ENCODE measurements at places on chromosomes 5 and 9.
A peak's percentile ranks its signal among the peaks of the same experiment; 100 is the strongest.

GRCh38 chr5:42631241-42631640 lies 125.4 kb upstream of the CCDC152 start:
- no peak for DNase-seq

- DNase-seq, result peak; percentile 35
Observed at GRCh38 chr5:173618927-173619519, 2.6 kb upstream of the BOD1 start.

GRCh38 chr5:157993986-157994691 lies 135.2 kb upstream of the CLINT1 start:
- peak; percentile 42 for DNase-seq

- DNase-seq, result no peak
Observed at GRCh38 chr5:149724884-149725283, 5.2 kb upstream of the PPARGC1B start.

GRCh38 chr5:102754767-102755431 lies at the start of gene PAM:
TSS of gene PAM (plus strand) at chr5:102755305. CDS start at chr5:102866196, 110,891 bp downstream.
- peak; percentile 79 for DNase-seq

GRCh38 chr5:54329731-54330709 lies 19.6 kb upstream of the ARL15 start:
- DNase-seq, result no peak

- DNase-seq, result no peak
Observed at GRCh38 chr5:42587096-42587723, 164.0 kb downstream of the GHR start.

GRCh38 chr5:111116550-111116949 lies 24.4 kb downstream of the WDR36 start:
- no peak for DNase-seq

GRCh38 chr9:134243778-134244467 lies 79.6 kb upstream of the RNU6ATAC start:
- DNase-seq, result no peak

DNA sequence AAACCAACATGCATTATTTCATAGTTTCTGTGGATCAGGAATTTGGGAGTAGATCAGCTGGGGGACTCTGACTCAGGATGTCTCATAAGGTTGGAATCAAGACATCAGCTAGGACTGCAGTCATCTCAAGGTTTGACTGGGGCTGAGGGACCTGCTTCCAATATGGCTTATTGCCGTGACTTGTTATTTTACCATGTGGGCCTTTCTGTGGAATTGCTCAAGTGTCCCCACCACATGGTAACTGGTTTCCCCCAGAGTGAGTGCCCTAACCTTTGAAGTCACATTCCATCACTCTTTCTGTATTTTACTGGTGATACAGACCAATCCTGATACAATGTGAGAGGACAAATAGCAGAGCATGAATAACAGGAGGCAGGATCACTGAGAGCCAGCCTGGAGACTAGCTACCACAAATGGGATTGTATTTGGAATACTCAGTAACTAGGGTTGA lies 70.2 kb upstream of the ELL2 start:
- DNase-seq, result no peak

DNA sequence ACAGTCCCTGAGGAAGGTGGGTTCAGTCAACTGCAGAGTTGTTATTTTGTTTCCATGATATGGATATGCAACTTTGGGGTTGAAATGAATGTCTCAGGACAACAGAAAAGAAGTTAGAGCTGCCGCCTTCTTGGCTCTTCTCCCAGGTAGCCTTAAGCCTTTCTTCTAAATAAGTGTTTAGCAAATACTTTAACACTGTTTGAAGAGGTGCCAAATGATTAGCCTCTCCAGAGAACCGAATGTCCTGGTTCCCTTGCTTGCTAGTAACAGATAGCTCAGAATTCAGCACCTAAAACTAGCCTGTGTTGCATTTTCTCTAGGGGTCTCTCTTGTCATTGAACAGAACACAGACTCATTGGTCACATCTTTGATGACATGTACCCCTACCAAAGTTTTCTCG lies 127.7 kb upstream of the PIK3R1 start:
- no peak for DNase-seq

DNA sequence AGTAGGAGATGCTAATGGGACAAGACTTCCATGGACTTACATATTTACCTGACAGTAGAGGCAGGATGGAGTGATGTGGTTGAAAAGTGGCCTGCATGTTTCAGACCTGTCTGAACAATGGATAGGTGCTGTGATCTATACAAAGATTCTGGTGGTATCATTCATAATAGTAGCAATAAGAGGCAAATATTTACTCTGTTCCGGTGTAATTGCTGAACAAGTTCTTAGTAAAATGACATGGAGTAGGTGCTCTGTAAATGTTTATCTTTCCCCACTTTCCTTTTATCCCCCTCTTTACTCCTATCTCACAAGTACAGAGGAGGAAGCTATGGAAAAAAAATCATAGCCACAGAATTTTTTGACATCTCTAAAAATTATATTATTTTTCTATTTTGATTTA lies 159.0 kb upstream of the SLC12A2 start:
- DNase-seq, result no peak

DNA sequence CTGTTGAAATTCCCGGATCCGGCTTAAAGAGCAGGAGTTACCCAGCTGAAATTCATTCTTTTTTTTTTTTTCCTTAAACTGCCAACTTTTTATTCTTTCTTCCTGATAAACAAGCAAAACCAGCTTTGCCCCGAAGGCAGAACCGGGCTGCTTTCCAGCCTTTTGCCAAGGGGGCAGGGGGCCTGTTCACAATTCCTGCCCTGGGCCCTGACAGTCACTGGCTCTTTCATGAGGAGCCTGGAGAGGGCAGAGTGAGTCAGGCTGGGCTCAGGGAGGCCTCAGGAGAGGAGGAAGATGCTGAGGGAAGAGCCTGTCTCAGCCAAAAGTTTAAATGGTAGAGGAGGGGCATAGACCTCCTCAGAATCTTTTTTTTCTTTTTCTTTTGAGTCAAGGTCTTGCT lies 4.8 kb downstream of the GLIPR2 start:
- no peak for DNase-seq

DNA sequence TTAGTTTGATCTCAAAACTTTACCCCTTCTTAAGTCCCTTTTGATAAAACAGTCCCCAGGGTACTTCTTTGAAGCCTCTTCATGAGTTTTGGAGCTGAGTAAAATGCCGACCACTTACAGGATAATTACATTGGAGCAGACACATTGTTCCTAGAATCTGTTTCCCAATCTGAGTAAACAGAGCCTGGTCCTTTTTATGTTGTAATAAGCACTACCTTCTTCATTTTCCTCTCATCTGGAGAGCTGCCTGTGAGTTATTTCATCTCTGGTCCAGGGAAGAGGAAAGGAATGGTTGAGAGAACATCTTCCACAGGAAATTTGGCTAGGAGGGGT lies 26.3 kb upstream of the GALNT10 start:
- DNase-seq, result no peak

DNA sequence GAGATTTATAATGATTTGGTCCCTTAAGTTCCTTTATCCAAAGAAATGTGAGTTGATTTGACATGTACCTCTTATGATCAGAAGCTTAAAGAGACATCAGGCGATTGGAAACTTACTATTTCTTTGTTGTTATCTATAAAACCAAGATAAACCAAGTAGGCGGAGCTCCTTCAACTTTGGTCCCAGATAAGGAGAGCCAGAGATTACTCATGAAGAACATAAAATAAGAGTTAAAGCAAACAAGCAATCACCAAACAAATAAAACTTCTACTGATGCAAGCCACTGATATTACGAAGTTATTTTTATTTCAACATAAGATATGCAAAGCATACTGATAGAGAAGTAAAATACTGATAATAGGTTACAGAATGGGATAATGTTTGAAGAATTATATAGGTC lies 141.5 kb upstream of the CDH18 start:
- DNase-seq, result no peak

- no peak for DNase-seq
Observed at GRCh38 chr5:124454081-124454480, 292.4 kb downstream of the ZNF608 start.

- no peak for DNase-seq
Observed at GRCh38 chr5:73693573-73694061, 67.6 kb downstream of the ARHGEF28 start.

DNA sequence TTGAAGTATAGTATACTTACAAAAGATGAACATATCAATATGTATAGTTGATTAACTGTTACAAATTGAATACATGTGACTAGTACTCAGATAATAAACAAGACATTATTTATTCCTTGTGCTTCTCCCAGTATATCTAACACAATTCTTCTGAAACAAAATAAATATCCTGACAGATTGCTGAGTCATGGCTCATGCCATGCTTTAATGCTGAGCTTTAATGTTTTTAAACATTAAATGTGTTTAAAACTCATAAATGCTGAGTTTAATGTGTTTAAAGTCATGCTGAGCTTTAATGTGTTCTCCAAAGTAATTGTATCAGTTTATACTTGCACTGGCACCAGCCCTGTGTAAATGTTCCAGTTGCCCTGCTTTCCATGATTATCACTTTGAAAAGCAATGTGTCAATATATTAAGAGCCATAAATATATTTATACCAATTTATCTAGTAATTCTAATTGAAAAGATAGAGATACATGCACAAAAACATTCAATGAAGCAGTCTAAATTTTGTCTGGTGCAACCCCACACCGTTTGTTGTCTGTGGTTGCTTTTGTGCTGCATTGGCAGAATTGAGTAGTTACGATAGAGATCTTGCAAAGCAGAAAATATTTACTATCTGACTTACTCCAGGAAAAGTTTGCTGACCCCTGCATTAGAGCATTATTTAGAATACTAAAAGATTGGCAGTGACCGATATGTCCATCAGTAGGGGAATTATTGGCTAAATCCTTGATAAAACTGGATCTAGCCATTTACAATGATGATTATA lies 15.7 kb downstream of the KIAA1958 start:
- DNase-seq, result no peak

DNA sequence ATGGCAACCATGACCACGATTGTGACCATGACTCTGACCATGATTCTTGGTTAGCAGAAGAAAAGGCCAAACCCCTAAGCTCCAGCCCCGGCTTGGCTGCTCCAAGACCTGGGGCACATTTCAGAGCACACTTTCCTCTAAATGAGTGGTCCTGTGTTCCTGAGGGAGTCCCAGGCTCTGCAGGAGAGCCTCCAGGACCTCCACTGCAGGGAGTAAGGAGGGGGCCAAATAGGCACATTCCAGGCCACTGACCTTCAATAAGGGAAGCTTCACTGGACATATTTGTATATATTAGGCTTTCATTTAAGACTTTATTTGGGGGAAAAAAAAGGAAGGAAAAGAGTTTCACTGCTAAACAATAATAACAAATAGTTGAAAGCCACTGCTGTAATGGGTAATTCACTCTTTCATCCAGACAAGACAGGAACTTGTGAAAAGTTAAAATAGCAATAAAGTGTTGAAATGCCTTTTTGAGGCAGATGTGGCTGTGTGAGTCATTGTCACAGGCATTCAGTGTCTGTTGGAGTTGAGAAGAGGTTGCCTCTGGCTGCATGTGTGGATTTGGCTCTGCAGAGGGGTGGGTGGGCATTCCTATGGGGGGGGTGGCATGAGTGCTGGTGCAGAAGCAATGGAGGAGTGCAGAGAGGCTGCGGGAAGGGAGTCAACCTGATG lies 63.9 kb upstream of the TGFBR1 start:
- DNase-seq, result no peak

DNA sequence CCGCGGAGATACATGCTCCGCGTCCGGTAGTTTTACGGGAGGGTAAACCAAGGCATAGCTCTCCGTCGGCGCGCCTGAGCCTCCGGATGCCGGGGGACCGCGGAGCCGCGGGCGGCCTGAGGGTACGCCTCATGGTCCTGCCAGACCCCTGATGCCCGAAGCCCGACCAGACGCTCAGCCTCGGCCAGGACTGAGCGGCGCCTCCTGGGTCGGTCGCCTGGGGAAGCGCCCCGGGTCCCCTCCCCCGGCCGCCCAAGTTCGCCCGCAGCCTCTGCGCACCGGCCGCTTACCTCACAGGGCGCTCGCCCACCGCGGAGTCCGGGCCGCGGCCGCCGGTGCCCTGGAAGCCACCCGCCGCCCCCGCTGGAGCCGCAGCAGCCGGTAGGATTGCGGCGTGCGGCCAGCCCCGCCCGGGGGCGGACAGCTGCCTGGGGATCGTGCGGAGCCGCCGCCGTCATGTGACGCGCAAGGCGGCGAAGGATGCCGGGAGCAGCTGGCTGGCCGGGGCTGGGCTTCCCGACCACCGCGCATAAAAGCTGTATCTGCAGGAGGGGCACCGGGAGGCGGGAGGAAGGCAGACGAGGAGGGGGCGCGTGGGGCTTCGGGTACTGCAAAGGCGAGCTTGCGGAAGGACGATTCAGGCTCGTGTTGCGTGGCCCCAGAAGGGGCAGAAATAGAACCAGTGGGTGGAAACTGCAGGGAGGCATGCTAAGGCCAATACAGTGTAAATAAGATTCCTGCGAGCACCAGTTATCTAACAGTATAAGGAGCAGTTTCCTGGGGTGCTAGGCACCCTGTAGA lies at the start of gene FBXO10:
TSS of gene FBXO10 (minus strand) at position 460 of the 801 bp plus-strand sequence. CDS start 34,612 bp downstream, outside the sequence.
- DNase-seq, result peak; percentile 62

DNA sequence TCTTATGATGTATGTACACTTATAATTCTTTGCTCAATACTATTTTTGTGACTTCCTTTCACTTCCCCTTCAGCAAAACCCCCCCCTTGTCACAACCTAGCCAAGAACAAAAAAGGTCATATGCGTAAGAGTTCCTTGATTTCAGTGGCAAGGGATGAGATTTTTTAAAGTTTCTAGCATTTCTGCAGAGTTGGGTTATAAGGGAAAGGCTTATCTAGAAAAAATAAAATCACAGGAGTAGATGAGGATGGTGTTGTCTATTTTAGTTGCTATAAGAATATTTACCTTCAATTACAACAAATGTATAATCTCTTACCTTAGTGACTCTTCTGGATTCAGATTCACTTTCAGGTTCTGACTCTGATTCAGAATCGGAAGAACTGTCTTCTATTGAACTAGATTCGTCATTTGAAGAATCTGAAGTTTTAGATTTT lies 184.6 kb downstream of the AP3B1 start:
- no peak for DNase-seq

- no peak for DNase-seq
Observed at GRCh38 chr9:134205672-134206310, 41.4 kb upstream of the RNU6ATAC start.

DNA sequence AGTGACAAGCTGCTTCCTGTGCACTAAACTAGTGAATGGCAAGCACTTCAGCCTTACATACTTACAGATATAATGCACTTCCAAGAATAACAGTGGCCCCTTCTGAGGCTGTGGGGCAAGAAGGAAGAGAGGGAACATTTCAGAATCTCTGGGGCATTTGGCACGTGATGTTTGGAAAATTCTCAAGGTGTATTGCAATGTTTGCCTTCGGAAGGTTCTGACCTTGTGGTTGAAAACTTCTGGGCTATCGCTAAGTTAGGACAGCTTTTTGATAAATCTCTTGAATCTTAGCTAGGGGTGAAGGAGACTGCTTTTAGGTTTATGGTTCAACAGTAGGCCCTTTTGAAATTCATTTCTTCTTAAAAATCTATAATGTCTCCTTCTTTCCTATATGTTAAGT lies 7.1 kb upstream of the FGF10 start:
- DNase-seq, result no peak
